ENCODE measurements at places on chromosomes 5 and 9.

DNA sequence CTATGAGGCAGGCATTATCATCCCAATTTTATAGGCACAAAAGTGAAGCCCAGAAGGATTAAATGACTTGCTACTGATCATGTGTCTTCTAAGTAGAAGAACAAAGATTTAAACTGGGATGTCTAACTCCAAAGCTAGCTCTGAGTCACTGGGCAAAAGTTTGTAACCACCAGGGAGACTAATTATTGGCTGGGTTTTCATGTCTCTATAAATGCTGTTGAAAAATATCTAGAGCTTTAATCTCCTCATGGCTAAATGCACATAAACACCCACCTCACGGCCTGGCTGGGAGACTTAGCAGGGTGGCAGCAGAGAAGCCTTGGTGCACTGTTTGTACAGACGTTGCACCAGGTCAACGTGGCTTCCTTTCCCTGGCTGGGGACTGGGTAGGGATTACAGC lies 144.6 kb downstream of the MELK start:
- no peak for DNase-seq

GRCh38 chr9:114291064-114291474 lies 31.8 kb upstream of the ORM1 start:
- peak; percentile 68 for DNase-seq

GRCh38 chr5:96903300-96903699 lies 27.0 kb downstream of the ERAP2 start:
- DNase-seq: peak; percentile 18

GRCh38 chr9:14578030-14578429 lies 115.2 kb downstream of the ZDHHC21 start:
- DNase-seq: no peak

DNA sequence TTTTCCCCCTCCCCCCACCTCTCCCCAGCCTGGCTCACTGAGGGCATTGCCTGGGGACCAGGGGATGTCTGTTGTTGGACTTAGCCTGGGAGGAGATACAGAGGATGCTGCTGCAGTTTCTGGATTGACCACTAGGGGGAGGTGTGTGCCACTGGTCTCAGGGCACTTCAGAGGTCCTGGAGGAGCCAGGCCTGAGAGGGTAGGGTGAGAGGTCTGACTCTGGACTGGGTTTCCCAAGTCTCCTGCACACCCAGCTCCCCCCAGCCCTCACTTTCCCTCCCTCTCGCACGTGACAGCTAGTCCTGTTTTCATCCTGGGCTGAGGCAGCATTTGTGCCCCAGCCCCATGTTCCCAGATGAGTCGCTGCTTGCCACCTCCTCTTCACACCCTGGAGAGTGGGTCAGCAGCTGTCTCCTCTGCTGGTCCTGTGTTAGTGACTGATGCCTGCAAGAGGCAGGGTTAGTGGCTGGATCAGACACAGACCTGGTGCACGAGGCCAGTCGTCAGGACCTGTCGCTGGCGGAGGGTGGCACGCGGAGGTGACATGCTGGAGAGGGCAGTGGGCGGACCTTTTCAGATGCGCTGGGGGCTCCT lies 4.4 kb downstream of the IL3 start:
- DNase-seq: peak; percentile 66

- DNase-seq: no peak
Measured at GRCh38 chr9:13990994-13991393, 322.9 kb downstream of the NFIB start.

DNA sequence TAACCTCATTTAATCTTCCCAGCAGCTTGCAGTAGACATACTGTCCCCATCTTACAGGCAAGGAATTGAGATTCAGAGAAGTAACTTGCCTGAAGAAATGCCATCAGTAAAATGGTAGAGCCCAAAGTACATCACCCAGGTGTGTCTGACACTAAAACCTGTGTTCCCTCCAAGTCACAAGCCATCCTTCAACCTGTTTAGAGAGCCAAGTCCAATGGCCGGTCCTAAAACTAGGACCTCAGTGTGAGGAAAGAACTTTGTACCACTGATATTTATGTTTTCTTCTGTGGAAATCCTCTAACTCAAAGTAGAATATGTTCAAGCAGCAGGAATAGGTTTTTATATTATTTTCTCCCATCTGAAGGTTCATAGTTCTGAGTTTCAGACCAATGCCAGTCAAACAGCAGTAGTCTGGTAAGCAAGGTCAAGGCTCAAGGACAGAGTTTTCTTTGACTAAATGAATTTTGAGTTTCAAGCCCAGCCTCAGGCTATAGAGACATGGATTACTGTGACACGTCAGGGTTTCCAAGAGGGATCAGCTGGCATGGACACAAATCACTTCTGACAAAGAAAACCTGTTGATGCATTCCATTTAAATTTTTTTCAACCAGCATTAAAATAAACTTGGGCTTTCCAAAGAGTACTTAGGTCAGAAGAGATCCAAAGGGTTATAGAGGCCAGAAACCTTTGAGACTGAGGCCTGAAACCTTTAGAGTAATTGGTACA lies 80.9 kb upstream of the PLPP6 start:
- no peak for DNase-seq

- no peak for DNase-seq
Measured at GRCh38 chr9:111298111-111298510, 31.9 kb downstream of the OR2K2 start.

DNA sequence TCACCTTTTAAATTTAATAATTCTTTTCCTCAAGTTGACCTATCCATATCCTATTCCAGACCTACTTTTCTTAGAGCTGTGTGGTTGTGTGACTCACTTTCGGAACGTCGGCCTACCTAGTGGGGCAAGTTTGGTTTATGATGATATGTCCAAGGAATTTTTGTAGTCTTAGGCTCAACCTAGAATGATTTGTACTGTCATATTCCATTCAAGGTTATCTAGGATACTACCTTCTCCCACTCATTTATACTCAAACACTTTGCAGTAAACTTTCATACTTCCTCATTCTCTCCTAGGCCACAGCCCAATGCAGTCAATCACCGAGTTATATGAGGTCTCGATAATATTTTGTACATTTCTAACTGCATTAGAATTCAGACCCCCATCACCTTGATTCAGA lies 61.9 kb downstream of the PIK3R1 start:
- DNase-seq: peak; percentile 84

DNA sequence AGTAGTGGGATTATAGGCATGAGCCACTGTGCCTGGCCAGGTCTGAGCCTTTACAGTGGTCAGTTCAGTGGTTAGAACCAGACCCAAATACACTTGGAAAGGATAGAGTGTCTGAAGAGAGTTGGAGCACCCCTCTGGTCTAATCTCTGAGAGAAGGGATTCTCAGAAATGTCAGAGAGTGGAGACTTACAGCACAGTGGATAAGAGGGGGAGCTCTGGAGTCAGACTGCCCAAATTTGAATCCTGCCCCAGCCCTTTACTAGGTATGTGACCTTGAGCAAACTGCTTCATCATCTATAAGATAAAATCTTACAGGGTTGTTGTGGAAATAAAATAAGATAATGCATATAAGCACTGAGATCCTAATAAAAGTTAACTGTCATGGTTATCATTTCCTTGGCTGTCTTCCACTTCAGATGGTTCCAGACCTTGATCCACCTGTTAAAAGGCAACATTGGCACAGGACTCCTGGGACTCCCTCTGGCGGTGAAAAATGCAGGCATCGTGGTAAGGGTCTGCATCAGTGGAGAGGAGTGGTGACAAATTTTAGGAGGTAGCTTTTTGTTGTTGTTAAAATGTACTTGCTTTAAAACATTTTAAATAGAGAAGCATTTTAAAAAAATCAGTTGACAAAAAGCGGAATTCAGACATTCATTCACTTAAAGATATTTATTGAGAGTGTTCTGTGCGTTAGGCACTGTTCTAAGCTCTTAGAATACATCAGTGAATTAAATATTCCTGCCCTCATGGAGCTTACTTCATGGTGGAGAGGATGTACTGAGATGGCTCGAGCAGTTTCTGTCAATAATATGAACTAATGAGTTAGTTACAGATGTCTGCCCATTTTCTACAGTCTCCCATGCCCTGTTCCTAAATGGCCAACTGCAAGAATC lies 16.0 kb downstream of the SLC36A1 start:
- DNase-seq: no peak

- DNase-seq: no peak
Measured at GRCh38 chr5:38529955-38530646, 26.3 kb downstream of the LIFR start.

- DNase-seq: peak; percentile 100
Measured at GRCh38 chr5:73312146-73312871, 136.3 kb downstream of the FOXD1 start.

GRCh38 chr9:136147890-136148714 lies 29.4 kb upstream of the TMEM250 start:
- DNase-seq: no peak

- peak; percentile 91 for DNase-seq
Measured at GRCh38 chr5:14185326-14186058, 42.4 kb downstream of the TRIO start.

- no peak for DNase-seq
Measured at GRCh38 chr5:1804001-1804690, 2.9 kb downstream of the NDUFS6 start.

GRCh38 chr9:120616966-120617935 lies 37.3 kb upstream of the CDK5RAP2 start:
- peak; percentile 26 for DNase-seq

DNA sequence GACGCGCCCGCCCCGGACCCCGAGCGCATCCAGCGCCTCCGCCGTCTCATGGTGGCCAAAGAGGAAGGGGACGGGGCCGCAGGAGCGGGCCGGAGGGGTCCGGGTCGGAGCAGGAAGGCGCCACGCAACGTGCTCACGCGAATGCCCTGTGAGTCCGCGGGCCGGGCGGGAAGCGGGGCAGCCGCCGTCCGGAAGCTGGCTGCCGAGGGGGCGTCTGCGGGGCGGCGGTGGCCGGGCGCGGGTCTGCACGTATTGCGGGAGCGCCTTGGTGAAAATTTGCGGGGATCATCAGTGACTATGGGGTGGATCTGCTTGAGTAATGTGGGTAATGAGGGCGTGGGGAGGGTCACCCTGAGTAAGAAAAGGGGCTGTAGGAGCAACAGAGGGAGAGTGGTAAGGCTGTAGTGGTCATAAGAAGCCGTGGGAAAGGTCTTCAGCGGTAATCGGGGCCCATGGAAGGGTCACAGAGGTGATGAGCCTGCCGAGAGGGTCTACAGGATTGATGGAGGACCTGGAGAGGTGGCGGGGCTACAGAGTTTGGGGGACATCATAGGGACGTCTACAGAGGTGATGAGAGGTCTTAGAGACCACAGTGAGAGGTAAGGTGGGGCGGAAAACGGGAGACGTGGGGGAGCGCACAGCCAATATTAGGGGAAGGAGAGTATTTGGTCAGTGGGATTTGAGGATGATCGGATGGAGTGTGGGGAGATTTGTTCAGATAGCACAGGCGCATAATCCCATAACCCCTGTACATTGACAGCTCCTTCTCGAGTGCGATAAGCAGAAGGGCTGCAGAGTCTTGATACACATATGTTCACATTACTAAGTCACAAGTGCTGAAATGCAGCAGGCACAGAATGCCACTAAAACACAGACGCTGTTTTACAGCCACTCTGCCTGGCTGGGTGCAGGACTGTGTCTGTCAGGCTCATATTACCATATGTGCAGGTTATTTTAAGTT lies 819 bp downstream of the LSM11 start:
- DNase-seq: no peak

DNA sequence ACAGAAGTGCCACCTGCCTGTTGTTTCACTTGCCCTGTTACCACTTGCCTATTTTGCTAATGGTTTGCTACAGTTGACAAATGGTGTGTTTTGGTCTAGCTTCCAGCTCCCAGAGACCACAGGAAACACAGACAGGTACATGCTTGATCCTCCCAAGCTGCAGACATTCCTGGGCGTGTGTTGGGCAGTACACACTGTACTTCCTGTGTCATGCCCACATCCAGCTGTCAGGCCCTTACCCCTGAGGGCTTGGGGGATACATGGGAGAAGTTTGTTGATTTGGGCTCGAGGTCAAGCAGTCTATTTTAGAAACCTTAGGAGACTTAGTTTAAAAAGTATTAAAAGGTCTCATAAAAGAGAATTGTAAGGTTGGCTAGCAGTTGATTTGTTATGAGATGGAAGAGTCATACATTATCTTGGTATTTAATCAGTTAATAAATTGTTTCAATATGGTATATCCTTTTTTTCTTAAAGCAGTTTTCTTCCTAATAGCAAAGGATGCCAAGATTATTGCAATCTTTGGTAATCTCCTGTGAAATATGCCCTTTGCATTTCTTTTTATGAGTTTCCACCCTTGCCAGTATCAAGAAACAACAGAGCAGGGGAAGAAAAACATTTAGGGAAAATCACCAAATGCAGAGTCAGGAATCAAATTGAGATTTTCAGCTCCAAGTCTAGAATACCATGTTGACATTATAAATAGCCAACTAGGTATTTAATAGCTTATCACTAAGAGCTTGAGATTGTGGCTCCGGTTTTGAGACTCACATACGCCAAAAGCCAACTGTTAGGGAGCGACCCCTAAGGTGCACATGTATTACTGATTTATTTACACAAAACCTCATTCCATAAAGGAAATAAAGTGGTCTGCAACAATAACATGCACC lies 52.3 kb upstream of the CD180 start:
- no peak for DNase-seq

DNA sequence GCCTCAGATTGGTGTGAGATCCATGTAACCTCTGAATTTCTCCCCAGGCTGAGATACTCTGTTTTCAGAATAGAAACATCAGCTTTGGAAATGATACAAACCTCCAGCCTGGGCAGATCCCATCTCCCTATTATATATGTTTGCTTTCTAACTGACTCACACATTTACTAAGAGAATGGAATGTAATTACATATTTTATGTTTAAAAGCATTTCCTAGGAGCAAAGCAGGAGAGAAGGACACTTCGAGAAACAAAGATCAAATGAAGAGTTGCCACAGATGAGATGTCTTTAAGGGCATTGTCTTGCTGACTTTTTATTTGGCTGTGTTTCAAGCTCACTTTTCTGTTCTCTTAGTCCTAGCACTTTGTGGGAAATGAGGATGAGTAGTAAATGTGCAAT lies 96.3 kb downstream of the CDH18 start:
- DNase-seq: peak; percentile 81

DNA sequence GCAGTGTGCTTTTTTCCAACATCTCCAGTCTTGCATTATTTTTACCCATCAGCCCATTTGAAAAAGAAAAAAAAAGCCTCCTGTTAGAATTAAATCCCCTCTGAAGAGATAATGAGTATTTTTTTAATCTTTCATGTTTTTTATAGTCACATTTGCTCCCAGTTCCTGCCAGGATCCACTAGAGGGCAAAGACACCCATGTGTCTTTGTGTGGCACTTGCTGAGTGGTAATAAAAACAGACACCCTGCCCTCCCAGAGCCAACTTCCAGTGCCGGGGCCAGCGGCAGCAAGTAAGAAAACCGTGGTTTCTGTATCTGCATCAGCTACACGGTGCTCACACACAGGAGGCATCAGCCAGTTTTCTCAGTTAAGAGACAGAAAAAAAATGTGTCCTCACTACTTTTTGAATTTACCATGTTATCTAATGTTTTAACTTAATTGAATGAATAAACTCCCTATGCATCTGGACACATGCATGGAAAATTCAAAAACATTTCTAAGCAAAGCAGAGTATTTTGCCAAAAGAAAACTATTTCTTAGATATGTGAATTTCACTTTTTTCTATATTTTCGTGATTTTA lies 70.2 kb upstream of the PLEKHG4B start:
- peak; percentile 12 for DNase-seq

- no peak for DNase-seq
Measured at GRCh38 chr5:85604378-85604777, 1013.4 kb upstream of the COX7C start.
